ENCODE measurements at places on chromosomes 16 and 17. TPM values are rescaled to one million over a fixed set of nuclear protein-coding genes. Genes with fewer than 3 reads are reported as not detected.
A peak's percentile ranks its signal among the peaks of the same experiment; 100 is the strongest.

The DYNLRB2 gene
- 1.9 TPM for total RNA-seq

The CES1 gene
- total RNA-seq = 16.3 TPM

The CDH13 gene
- total RNA-seq = 22.3 TPM

The CRYBA1 gene
- total RNA-seq = not detected

The AANAT gene
- not detected for total RNA-seq

The NECAB2 gene
- total RNA-seq = not detected

The CCT6B gene
- 4.0 TPM for total RNA-seq

The ULK2 gene
- total RNA-seq = 48.2 TPM

The ZNF624 gene
- total RNA-seq = 4.4 TPM

The SYT17 gene
- total RNA-seq = 9.0 TPM

The CDRT4 gene
- total RNA-seq = 5.5 TPM

The ZNRF1 gene
- total RNA-seq = 18.0 TPM

The NCOR1 gene
- total RNA-seq = 102 TPM

DNA sequence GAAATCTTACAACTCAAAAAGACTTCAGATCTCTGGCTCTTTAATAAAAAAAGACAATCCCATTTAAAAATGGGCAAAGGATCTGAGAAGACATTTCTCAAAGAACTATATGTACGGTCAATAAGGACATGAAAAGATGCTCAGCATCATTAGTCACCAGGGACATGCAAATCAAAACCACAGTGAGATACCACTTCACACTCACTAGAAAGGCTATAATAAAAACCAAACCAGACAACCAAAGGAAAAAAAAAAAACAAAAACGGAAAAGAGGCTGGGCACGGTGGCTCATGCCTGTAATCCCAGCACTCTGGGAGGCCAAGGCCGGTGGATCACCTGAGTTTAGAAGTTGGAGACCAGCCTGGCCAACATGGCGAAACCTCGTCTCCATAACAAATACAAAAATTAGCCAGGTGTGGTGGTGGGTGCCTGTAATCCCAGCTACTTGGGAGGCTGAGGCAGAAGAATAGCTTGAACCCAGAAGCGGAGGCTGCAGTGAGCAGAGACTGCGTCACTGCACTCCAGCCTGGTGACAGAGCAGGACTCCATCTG, 1.7 kb upstream of the NPIPB7 start:
- no peak for ATAC-seq

- ATAC-seq = no peak
Observed at GRCh38 chr17:74659889-74660288, 36.4 kb upstream of the CD300E start.

DNA sequence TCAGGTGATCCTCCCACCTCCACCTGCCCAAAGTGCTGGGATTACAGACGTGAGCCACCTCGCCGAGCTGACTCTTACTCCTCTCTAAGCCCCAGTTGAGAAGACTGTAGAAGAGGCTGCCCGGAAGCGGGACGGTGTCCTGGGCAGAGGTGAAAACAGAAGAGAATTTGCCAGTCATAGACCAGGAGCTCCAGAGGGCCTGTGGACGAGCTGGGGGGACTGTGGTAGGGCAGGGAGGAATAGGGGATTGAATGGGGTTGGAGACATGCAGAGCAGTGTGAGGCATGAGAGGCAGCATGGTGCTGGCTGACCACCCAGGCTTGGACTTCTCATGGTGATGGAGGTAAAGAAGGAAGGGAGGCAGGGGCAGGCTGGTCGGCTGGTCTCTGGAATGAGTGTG, 17.1 kb upstream of the PHB1 start:
- ATAC-seq = no peak

- ATAC-seq = no peak
Observed at GRCh38 chr16:30490210-30490609, 17.7 kb downstream of the ITGAL start.

GRCh38 chr17:58605986-58606385, 85.9 kb downstream of the TEX14 start:
- no peak for ATAC-seq

GRCh38 chr16:47018223-47018891, 44.9 kb upstream of the DNAJA2 start:
- ATAC-seq = peak; percentile 48

GRCh38 chr16:55408661-55409060, 70.3 kb upstream of the MMP2 start:
- no peak for ATAC-seq

GRCh38 chr16:72189865-72190371, 18.0 kb upstream of the PMFBP1 start:
- no peak for ATAC-seq

DNA sequence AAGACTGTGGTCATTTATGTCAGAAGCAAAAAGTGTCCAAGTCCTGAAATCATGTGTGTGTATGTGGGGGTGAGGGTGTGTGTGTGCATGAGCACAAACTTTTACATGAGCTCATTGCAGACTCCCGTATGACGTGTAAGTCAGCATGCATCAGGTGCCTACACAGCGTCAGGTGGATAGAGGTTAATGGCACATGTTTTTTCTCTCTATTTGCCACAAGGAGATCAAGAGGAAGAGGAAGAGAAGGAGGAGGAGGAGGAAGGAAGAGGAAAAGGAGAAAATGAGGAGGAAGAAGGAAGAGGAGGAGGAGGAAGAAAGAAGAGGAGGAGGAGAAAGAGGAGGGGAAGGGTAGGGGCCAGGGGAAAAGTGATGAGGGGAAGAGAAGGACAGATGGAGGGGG, 178.0 kb upstream of the DYNLRB2 start:
- no peak for ATAC-seq

- no peak for ATAC-seq
Observed at GRCh38 chr16:30374538-30374937, at the start of gene MYL11. Gene MYL11 (plus strand): TSS chr16:30374802. CDS start chr16:30374858, 56 bp downstream.

GRCh38 chr16:65688301-65688700, 566.4 kb upstream of the CDH11 start:
- no peak for ATAC-seq

- ATAC-seq = no peak
Observed at GRCh38 chr16:57012353-57012752, 23.0 kb downstream of the NLRC5 start.

DNA sequence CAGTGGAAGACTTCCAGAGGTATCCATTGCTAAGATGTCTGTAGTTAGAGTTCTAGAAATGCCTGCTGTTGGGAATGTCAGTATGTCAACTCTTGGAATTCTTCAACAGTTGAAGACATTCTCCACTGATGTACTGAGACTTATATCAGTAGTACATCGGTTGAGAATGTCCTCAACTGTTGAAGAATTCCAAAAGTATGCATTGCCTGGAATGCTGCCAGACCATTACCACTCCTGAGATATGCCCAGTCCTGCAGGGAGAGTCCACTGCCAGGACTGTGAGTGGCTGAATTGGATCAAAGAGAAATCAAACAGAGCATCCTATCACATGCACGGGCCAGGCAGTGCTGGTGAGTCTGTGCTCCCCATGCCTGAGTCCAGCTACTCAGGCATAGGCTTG, 42.0 kb downstream of the IL21R start:
- ATAC-seq = no peak

- ATAC-seq = peak; percentile 33
Observed at GRCh38 chr16:75593825-75594820, 27.9 kb downstream of the GABARAPL2 start.
